NCI-H1694 treated with DMSO at 0.1 percent for 48 hours (cell line): ENCODE measurements at places on chromosomes 16 and 17.

GRCh38 chr17:3695723-3696411, at the start of gene P2RX5:
Gene P2RX5, minus strand, starts transcription at chr17:3696155. Its CDS starts 150 bp downstream, at chr17:3696005.
- DNase-seq = no peak

DNA sequence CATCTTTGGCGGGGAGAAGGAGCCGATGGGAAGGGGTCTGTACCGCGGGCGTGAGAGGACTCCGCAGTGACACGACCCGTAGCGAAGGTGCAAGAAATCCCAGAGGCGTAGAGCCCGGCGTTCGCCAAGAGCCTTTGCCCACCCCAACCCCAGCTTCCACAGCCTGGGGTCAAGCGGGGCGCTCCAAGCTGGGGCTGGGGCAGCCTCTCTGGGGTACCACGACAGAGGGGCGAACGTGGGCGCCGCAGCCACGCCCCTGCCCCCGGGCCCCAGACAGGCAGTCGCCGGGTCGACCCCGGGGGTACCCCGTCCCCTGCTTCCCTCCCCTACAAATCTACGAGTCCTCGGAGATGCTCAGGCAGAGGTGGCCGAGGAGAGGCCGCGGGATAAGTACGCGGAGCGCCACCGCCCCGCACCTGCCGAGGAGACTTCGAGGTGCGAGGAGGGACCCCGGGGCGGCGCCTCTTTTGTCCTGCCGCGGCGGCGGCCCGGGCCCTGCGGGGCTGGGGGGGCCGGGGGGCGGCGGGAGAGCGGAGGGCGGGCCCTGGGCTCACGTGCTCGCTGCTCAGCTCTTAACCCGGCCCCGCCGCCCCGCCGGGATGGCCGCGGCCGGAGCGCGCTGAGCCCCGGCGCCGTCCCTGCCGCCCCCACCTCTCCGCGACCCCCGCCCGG, at the start of gene ADAM11:
Gene ADAM11, plus strand, starts transcription at position 575 of the 672 bp plus-strand sequence. CDS start 212 bp downstream, outside the sequence.
- no peak for DNase-seq

GRCh38 chr16:53792161-53792951, 88.4 kb downstream of the FTO start:
- no peak for DNase-seq

DNA sequence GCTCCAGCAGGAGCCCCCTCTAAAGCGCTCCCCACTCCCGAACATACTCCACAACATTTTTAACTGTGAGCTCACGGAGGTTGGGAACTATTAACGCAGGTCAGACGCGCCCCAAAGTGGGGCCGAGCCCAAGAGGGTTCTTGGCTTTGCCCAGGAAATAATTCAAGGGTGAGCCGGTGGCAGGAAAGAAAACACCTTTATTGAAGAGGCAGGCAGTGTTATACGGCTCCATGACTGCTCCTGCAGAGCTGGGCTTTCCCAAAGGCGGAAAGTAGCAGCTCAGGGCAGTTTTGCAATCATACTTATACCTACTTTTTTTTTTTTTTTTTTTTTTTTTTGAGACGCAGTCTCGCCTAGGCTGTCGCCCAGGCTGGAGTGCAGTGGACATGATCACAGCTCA, 6.2 kb downstream of the ADCY9 start:
- no peak for DNase-seq

DNA sequence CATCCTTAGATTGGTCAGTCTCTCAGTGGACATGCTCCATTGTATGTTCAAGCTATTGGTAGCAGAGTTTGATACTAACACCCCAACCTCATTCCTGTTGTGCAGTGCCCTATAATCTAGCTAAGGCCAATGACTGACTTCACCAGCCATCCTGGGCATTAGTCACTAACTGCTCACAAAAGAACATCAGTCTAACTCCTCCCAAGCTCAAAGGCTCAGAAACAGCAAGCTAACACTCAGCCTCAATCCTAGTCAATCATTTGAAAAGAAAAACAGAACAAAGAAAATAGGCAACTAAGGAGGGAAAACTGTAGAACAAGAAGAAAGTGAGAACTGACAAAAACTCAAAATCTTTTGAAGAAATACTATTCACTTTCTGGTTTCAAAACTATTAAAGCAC, 199.1 kb upstream of the C17orf78 start:
- DNase-seq = no peak

DNA sequence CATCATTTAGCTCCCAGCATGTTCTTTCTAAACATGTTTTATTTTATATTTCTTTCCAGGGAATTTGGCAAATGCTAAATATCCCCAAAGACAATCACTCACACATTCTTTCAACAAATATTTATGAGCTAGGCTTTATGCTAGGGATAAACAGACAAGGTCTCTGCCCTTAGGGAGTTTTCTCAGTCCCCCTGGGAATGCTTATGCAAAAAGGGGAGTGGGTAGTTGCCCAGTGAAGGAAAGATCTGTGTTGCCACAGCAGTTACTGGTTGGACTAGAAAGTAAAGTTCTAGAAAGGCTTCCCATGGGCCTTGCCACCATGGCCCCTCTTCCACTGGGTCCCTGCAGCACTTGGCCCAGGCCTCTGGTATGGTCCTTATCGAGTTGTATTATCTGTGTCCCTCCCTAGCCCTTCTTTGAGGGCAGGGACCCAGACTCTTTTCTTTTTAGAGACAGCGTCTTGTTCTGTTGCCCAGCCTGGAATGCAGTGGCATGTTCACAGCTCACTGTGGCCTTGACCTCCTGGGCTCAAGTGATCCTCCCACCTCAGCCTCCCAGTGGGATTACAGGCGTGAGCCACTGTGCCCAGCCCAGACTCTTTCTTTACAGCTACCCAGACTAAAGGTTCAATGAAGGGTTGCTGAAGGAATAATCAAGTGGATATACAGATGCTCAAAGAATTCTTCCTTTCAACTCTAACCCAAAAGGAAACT, 78.0 kb downstream of the YPEL2 start:
- no peak for DNase-seq

DNA sequence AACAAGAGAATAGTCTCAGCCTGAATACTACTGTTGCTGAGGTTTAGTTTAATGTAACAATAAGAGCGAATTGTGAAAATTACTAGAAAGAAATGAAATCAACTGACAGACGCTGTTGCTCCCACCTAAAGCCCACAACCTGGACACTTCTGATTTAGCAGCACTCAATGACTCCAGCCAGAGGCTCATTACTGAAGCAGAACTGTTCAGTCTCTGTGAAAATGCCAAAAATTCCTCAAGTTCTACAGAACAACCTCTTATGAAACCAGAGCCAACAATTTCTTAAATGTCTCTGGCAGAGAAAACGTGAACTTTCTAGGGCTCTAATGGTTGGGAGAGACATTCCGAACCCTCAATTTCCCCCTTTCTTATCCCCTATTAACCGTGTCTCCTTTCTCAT, 9.9 kb downstream of the PSME3IP1 start:
- DNase-seq = no peak

GRCh38 chr17:17401271-17401781, 75.5 kb upstream of the MED9 start:
- DNase-seq = peak; percentile 26

DNA sequence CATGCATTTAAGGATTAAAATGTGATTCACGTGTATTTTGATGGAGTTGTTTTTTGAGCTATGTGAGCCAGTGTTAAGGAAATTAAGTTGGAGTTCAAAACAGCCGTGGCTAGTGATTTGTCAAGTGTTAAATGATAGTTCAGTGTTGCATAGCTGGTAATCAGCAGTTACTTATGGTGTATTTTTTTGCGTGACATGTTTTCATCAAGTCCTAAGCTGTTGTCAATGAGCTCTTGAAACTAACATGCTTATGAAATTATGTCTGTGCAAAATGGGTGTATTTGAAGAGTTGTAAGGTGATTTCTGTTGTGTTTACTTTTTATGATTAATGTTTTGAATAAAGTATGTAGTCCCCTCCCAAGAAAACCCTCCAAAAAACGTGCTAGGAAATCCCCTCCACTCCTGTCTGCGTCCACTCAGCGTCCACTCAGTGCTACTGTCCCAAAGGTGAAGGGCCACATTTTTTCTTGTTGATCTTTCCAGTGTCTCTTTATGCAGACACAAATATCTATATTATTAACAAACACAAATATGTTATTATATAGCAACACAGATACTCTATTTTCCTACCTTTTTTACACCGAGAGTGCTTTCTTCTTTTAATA, 30.0 kb downstream of the USP10 start:
- DNase-seq = no peak

DNA sequence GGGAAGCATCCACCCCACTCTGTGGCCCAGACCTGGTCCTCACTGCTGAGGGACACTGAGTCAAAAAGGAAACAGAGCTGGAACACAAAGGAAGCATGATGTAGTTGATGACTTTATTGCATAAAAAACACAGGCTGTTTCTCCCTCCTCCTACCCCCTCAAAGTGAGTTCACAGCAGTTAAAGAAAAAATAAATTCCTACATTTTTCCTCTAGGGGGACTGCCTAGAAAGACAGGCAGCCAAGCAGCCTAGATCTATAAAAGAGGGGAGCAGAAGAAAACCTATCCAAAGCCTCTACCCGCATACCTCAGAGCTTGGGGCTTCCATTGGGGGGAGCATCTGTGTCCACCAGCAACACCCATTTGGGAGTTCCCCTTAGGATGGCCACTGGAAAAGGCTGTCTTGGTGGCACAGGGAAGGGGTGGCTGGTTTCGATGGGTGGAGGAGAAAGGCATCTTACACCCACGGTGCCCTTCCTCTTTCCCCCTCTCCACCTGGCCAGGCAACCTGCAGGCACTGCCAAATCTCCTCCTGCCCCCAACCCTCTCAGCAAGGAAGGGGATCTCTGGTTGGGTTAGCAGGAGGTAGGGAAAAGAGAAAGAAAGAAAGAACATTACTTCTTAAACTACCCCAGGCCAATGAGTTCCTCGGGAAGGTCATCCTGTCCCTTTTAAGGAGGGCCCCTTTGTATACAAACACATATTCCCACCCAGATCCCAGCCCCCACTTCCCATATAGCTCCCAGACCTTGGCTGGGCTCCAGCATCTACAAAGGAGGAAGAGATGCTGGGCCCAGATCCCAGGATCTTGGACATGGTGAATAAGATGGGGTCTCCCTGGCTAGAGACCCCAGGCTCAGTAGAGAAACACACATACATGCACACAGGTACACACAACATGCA, 4.0 kb upstream of the SCRN2 start:
- no peak for DNase-seq

GRCh38 chr17:37399265-37399803, 7.3 kb downstream of the ACACA start:
- DNase-seq = no peak

- no peak for DNase-seq
These were observed 2.1 kb upstream of the CD300E start for GRCh38 chr17:74625661-74626060.

DNA sequence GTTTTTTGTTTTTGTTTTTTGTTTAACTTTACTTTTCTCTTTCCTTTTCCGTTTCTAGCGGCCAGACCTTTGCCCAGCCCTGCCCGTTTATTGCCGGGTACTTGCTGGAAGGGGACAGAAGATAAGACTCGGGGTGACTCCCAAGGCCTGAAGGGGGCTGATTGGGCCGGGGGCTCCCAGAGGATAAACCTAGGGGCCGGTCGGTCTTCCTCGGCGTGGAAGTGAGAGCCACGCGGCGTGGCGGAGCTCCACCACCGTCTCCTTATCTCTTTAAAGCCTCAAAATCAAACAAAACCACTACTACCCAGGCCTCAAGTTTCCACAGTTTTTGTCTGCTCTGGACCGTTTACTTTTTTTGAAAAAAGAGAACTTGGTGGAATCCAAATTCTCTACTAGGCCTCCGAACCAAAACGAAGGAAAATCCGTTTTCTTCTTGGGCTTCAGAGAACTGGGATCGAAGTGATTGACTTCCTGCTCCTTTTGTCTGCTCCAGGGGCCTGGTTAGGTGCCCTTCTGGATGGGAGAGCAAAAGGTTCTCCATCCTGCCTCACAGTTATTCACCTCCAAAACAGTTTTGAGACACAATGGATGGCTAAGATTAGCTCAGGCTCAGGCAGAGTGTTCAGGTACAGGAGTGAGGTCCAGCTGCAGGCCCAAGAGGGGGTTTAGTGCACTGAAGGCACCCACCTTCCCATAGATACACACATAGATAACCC, 8.5 kb upstream of the HOXB9 start:
- DNase-seq = no peak

- no peak for DNase-seq
These were observed 13.2 kb downstream of the COPZ2 start for GRCh38 chr17:48024149-48025039.

DNA sequence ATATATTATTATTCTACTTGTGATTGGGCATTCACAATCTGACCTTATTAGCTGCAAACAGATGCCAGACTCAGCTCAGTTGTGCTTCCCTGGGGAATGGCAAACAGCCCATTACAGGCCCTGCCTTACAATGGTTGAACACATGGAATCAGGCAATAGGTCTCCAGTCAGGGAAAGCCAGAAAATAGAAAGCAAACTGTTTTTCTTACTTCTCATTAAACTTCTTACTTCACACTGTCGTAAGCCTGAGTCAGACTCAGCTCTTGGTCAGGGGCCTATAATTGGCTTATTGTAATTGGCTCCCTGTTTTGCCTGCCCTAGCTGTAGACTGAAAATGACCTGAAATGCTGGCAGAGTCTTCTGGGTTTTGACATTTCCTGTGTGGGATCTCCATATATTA, 77.0 kb upstream of the CA10 start:
- DNase-seq = no peak

- no peak for DNase-seq
These were observed 644 bp downstream of the NFAT5 start for GRCh38 chr16:69566240-69566980.

DNA sequence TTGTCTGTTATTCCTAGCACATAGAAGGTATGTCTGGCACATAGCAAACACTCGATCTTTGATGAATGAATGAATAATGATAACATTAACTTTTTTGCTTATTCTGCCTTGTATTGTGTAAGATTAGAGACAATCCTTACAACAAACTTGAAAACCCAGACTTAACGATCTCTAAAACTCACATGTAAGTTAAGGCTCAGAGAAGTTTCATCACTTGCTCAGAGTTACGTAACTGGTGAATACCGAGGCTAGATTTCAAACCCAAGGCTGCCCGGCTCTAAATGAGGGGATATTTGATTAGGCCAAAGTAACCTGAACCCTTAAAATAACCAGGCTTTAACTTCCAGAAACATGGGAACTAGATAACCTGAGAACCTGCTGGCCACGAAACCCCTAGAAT, 22.3 kb downstream of the CAPNS2 start:
- no peak for DNase-seq

- DNase-seq = no peak
These were observed 12.7 kb downstream of the TEX2 start for GRCh38 chr17:64250233-64250835.

DNA sequence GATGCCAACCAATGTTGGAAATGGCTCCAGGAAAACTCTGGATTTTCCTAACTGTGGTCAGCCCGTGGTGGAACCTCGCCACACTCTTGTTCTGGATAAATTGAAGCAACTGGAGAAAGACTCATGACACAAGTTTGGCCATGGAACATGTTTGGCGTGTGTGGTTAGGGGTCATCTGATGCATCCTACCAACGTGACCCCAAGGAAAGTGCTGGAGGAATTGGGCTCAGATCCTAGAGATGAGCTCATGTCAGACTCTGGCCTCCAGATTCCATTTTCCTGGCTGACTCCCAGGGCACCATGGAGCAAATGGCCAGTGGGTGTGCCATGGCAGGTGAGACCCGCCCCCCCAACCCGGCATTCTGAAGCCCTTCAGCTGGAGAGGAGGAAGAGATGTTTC, 58.5 kb downstream of the CACNG5 start:
- DNase-seq = no peak
